ENCODE measurements at places on chromosomes 7 and 10. TPM values are rescaled to one million over a fixed set of nuclear protein-coding genes. Genes with fewer than 3 reads are reported as not detected.
A peak's percentile ranks its signal among the peaks of the same experiment; 100 is the strongest.

DNA sequence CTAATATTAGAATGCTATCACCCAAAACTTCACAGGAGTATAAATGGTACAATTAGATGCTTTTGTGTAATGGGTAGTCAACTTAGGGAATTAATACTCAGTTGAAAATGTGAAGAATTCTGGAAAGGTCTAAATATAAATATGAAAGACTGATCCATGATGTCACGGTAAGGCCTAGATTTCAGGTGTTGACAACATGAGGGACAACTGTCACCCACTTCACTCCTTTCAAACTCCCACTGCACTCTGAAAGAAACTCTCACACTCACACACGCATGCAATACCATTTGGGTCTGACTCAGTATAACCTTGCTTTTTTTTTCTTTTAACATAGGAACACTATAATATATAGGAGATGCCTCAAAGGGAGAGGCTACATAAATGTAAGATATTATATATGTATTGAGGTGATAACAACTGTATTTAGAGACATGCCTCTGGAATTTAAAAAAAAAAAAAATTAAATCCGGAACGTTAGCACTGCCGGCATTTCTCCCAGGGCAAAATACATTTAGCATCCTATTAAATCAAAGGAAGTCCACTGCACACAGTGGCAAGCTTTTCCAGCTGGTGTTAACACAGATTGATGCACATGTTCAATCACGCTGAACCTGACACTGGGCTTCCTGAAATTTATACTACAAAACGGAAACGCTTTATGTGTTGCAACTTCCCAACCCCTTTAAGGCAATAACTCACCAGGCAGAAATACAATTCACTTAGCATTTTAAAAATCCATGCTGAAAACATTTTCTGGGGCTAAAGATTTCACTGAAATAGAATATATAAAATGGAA is 74.9 kb downstream of the RSU1 start:
- peak; percentile 7 for DNase-seq

The SOSTDC1 gene
- 9.2 TPM for total RNA-seq

DNA sequence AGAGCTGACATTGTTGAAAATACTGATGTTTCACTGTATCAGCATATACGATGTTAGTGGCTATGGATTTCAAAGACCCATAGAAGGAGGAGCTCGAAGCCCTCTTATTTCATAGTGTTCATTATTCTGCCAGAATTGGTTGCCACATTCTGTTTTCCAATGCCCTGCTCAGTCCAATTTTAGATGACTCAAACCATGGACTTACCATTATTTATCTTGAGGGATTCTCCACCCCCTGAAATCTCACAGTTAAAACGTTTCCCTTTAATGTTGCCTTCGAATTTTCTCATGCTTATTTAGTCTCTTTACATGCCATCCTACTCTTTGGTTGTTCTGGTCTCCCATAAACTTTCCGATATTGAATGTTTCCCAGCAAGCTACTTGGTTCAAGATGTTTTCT is 264.5 kb downstream of the HDAC9 start:
- DNase-seq, result no peak

GRCh38 chr10:125093974-125094705 is 66.2 kb downstream of the CTBP2 start:
- DNase-seq, result no peak

DNA sequence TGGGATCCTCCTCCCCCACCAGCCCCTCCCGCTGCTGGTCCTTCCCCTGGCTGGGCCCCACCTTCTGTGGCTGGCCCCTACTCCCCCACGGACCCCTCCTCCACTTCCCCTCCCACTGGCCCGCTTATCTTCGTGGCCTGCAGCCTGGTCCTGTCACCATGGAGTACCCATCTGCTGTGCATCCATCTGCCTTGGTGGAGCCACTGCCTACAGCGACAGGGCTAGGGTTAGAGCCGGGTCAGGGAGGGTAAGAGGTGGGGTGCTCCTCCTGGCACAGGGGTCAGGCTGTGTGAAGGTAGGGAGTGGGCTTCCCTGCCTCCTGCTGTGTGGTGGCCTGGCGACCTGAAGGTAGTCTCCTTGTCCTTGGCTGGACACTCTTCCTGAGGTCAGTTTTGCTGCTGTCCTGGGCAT is 5.2 kb downstream of the ADCY1 start:
- no peak for DNase-seq

GRCh38 chr7:1818575-1819258 is 148.6 kb downstream of the ELFN1 start:
- no peak for DNase-seq

GRCh38 chr10:24518981-24519597 is 204.6 kb downstream of the ARHGAP21 start:
- DNase-seq, result peak; percentile 74

GRCh38 chr10:95841661-95842498 is 65.9 kb upstream of the CC2D2B start:
- DNase-seq, result no peak

- DNase-seq, result no peak
These were observed 8.4 kb downstream of the TLX1 start for GRCh38 chr10:101139421-101139911.

- DNase-seq, result no peak
These were observed 182.8 kb upstream of the BMPER start for GRCh38 chr7:33722383-33723101.

The ARHGAP22 gene
- total RNA-seq, result 5.2 TPM

DNA sequence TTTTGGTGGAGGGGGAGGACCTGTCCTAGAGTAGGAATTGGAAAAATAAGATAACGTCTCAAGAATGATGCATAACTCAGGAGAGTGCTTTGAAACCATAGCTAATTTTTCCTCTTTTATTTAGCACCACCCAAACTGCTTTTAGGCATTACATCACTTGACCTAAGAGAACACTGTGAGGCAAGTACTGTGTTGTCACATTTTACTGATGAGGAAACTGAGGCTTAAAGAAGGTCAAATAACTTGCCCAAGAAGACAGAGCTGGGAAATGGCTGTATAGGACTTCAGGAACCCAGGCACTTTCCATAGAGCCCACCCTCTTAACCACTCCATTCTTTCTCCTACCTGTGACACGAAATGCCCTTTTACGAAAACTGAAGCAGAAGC is 21.4 kb downstream of the ADRB1 start:
- DNase-seq, result no peak

Measured in left lung (tissue), 14 donors.